ENCODE measurements at places on chromosomes 6 and 20.

DNA sequence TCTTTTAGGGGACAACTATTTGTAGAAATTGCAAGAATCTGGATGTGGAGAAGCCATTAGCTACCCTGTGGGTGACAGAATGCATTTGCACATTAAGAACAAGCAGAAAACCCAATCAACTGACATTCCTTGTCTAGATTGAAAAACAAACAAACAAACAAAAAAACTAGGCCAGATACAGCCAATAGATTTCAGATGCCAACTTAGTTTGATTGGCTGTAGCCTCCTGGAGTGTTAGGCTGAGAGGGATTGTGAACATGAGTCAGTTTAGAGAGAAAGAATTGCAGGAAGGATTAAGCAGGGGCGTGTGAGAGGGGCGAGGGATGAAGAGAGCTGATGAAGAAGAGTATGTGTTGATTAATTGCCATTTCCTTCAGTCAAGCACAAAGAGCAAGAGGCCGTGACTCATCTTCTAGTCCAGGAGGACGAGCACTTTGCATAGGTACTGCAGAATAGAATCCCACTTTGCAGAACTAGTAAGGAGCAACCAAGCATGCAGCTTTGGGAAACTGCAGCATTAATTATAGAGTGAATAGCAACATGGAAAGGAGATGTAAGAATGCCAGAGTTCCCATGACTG is 188.0 kb upstream of the RAB32 start:
- DNase-seq = no peak

GRCh38 chr20:52433326-52434040 is 241.9 kb upstream of the ZFP64 start:
- no peak for DNase-seq

GRCh38 chr20:24314053-24314452 is 155.4 kb upstream of the SYNDIG1 start:
- no peak for DNase-seq

GRCh38 chr20:34473262-34473883 is 42.8 kb upstream of the DYNLRB1 start:
- DNase-seq = no peak

GRCh38 chr6:56764081-56764566 is 121.4 kb upstream of the DST start:
- no peak for DNase-seq

DNA sequence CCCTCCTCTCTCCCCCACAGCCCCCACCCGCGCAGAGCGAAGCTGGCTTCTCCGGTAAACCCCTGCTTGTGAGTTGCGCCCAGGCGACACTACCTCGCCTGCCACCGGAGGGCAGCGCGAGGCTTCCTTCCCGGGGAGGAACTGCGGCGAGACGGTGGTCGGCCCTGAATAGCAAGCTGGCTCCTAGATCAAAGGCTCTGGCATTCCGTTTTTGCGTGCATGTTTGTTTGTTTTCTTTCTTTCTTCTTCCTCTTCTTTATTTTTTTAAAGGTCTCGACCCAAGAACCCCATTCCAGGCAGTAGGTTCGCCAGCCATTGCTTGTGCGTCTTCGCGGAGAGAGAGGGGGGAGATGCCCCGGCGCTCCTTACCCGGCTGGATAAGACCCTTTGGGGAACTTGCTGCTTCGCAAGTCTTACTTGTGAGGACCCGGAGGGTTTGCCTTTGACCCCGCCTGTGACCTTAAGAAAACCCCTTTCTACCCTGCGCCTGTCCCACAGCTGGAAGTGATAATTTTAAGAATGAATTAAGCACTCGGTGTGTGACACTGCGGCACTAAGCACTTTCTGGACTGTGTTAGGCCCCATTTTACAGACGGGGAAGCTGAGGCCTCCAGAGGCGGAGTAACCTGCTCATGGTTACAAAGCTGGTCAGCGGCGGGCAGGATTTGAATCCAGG is 92.7 kb upstream of the SIRPA start:
- DNase-seq = no peak

- DNase-seq = no peak
Measured at GRCh38 chr6:134322216-134322615, 4.3 kb upstream of the SGK1 start.

GRCh38 chr6:73088138-73088813 is 137.0 kb downstream of the KHDC1L start:
- no peak for DNase-seq

- no peak for DNase-seq
Measured at GRCh38 chr20:38804221-38804620, 1.3 kb upstream of the PPP1R16B start.
